ENCODE measurements at places on chromosomes 4 and X. TPM values are rescaled to one million over a fixed set of nuclear protein-coding genes. Genes with fewer than 3 reads are reported as not detected.

GRCh38 chr4:189613207-189613606 lies 327.5 kb upstream of the FRG1 start:
- H3K4me1 ChIP-seq, result no peaks in the 10 kb centered on the region
- H3K36me3 ChIP-seq, result no peaks in the 10 kb centered on the region
- no peak overlapping the region for H3K4me3 ChIP-seq
- H3K27me3 ChIP-seq, result no peaks in the 10 kb centered on the region
- no peak for DNase-seq

Gene COL25A1
- not detected for total RNA-seq

Gene NUDT10
- 0.47 TPM for total RNA-seq

Gene APELA
- total RNA-seq, result not detected

DNA sequence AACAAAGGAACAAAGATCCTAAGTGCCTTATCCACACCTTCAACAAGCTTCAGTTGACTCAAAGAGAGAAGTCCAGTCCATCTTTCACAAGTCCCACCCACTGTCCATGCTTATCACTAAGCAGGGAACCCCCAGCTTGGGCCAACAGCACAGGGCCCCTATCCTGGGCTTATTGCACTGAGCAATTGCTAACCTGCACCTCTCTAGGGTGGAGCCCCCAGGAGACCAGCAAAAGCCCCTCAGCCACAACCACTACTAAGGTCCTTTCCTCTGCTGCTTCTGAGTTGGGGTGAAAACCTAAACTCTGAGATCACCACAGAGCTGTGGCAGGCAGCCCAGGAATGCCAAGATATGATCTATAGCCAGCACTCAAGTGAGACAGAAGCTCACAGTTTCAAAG lies 96.7 kb upstream of the PBDC1 start:
- H3K4me1 ChIP-seq, result no peaks in the 10 kb centered on the region
- no peaks in the 10 kb centered on the region for H3K36me3 ChIP-seq
- no peak for DNase-seq
- H3K4me3 ChIP-seq, result no peak overlapping the region
- H3K27ac ChIP-seq, result no peak overlapping the region

GRCh38 chr4:184641451-184641850 lies 7.8 kb downstream of the CASP3 start:
- H3K36me3 ChIP-seq, result peaks cover 45% of the 10 kb centered on the region
- H3K27ac ChIP-seq, result no peak overlapping the region
- H3K27me3 ChIP-seq, result no peaks in the 10 kb centered on the region
- no peak overlapping the region for H3K4me3 ChIP-seq
- peaks cover 11% of the 10 kb centered on the region for H3K4me1 ChIP-seq
